Germinal center (tissue), 1 donor: ENCODE measurements at places on chromosomes 2 and 18.

DNA sequence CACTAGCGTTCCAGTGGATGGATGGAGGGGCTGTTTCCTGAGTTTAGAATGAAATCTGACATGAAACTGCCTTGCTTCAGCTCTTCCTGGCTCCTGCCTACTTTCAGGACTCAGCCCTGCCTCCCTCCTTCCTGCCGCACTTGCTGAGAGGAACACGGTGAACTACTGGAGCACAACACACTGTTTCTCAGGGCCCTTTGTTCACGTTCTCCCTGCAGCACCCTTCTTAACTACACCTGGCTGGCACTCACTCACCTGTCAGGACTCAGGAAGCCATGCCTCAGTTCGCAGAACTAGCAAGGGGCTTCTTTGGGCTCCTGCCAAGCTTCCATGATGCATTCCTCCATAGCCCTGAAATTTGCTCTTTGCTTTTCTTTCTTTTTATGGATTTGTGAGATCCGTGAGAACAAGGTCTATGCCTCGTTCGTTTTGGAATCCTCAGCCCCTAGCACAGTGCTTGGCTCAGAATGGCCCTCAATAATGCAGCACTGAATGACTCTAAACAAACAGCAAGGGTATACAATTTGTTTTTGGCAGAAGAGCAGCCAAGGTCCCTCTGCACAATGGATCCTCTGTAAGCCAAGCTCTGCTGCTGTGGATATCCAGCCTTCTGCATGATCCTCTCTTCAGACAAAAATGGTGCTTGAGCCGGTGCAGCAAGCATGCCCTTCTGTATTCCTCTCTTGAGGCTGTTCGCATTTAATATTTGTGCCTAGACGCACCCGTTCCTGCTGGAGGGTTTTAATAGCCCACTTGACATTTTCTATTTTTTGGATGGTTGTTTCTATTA lies 357.0 kb downstream of the TSN start:
- no peak for DNase-seq

DNA sequence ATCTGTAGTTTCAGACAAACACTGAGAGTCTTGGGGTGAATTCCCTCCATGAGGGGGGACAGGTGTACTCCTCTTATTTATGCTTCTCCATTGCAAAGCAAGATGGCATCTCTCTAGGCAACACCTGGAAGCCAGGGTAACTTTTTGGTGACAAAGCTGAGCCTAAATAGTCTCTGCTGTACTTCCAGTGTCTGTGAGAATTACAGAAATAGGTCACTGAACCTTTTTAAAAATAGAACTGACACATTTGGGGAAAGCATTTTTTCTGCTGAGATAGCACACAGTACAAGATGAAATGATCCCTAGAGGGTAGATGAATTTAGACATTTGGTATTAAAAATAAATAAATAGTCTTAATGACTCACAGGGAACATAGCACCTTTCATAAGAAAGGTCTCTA lies 71.7 kb upstream of the SP3 start:
- DNase-seq: no peak

DNA sequence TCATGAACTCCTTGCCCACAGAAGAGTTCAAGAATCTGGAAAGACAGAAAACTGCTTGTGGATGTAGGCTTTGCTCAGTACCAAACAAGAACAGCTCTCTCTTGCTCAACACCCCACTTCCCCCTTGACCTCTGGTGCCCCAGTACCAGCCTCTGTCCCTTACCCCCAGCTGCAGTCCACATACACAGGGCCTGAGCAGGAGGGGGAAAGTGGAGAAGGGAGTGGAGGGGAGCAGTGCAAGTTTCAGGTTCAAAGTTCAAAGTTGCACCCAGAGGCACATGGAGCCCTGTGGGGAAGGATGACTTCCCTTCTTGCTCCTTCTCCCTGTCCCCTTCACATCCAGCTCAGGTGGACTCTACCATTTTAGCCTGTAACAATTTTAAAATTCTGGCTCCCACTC lies 61.1 kb upstream of the LPIN2 start:
- DNase-seq: no peak

DNA sequence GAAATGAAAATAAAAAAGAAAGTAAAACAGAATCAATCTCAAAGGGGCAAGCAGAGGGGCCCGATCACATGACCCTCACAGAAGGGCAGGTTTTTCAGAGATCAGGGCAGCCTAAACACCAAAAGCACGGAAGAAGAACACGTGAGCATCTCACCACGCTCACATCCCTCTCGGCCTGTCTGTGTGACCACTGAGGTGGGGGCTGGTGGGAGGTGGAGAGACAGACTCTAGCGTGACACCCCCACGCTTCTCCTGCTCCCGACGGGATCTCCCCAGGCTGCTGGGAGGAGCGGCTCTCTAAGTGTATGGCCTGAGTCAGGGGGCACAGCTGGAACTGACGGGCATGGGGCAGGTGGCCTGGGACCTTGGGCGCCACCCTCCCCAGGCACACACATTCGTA lies 23.5 kb upstream of the MTERF4 start:
- no peak for DNase-seq

GRCh38 chr18:6405237-6406074 lies 9.3 kb downstream of the L3MBTL4 start:
- no peak for DNase-seq

GRCh38 chr2:190093793-190094192 lies 31.3 kb upstream of the MSTN start:
- no peak for DNase-seq

DNA sequence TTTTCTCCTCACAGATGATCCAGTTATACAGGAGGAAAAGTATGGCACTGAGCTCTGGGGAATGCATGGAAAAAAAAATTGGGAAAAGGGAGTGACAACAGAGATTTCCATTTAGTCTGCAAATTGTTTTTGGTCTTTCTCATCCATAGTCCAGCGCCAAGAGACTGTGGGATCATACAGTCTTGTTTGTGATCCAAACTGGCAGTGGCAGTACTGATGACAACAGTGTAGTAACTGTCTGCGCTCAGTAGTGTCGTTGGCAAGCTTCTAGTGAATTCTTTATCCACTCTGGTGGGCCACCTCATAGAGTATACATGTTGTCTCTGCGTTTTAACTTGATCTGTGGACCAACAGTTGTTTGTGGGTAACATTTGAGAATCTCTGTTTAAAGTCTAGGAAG lies 37.9 kb downstream of the GALNT1 start:
- no peak for DNase-seq

- DNase-seq: no peak
Measured at GRCh38 chr2:224958873-224959272, 83.4 kb downstream of the DOCK10 start.

- DNase-seq: no peak
Measured at GRCh38 chr2:215161301-215161829, 22.9 kb upstream of the ABCA12 start.

- DNase-seq: no peak
Measured at GRCh38 chr2:218622606-218623365, 15.1 kb downstream of the PLCD4 start.

DNA sequence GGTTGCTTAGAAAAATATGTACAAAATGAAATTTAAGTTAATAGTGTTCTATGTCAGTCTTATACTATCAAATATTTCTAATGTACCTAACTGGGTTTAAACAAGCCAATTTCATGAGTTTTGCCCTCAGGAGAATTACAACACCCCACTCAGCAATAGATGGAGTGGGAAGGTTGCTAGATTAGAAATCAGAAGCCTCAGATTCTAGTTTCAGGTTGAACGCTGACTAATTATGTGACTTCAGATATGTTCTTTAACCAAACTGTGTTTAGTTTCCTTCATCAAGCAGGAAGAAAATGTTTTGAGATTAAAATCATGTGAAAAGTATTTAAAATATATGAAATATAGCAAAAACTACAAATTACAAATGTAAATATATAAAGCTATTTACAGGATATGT lies 133.8 kb upstream of the KCNH7 start:
- no peak for DNase-seq

DNA sequence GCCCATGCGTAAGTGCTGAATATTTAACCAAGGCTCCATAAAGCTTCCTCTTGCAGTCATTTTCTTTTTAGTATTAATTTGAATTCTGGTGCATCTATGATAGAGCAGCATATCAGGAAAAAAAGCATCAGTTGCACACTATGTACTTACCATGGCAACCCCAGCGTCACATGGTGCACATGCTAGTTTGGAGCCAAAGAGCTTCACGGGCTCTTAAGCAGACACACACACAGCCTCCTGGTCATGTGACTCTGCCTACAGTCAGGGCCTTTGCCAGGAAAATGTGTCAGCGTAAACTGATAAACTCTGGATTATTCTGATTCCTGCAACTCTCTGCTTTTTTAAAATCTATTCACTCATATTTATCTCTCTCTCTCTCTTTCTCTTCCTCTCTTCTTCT lies 30.2 kb downstream of the NYAP2 start:
- no peak for DNase-seq

DNA sequence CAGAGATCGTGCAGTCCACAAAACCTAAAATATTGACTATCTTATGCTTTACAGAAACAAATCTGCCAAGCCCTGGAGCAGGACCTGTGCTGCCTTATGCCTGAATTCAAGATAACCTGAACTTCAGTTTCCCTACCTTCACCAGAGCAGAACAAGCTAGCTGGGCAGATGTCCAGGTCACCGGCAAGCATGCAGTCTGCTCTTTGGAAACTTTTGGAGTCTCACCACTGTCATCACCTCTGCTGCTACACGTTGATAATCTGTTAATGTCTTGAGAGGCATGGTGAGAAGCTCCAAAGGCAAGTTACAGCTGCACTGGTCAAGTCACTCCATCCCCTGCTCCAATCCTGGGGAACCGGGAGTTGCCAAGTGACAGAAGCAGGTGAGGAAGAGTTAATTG lies 354.2 kb downstream of the RBM43 start:
- DNase-seq: no peak

- DNase-seq: no peak
Measured at GRCh38 chr18:74608681-74609080, 11.0 kb downstream of the ZNF407 start.

DNA sequence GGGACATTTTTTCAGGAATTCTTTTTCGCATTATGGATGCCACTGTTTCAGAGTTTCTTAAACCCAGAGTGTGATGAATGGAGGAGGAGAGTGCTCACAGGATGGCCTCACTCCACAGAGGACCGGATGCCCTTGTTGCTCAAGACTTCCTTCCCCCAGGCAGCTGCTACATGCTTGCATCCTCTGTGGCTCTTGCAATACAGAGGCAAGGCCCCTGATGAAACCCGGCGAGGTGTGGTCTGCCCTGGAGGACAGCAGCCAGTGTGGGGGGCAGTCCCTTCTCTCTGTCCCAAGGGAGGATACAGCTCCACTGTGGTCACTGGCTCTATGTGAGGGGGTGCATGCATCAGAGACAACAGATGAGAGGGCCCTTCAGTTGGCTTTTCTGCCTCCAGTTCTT lies 109.6 kb downstream of the SH3RF3 start:
- DNase-seq: peak; percentile 23

- DNase-seq: no peak
Measured at GRCh38 chr2:51673628-51674027, 641.7 kb upstream of the NRXN1 start.
